ENCODE measurements at places on chromosomes 5 and 9.

DNA sequence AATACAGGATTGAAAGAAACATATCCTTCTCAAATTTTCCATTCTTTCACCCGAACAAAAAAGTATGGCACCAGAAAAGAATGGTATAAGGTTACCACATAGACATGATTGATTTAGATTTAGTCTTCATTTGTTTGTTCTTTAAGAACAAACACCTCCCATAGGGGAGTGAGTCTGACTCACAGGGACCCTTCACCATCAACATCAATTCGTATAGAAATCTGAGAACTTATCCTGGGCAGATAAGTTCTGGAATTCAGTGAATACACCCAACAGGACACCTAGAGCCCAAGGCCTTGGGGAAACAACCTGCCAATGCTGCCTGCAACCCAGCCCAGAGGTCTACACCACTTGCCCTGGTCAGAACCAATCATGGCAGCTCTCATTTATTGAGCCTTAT, 46.2 kb downstream of the LHFPL2 start:
- DNase-seq = no peak

DNA sequence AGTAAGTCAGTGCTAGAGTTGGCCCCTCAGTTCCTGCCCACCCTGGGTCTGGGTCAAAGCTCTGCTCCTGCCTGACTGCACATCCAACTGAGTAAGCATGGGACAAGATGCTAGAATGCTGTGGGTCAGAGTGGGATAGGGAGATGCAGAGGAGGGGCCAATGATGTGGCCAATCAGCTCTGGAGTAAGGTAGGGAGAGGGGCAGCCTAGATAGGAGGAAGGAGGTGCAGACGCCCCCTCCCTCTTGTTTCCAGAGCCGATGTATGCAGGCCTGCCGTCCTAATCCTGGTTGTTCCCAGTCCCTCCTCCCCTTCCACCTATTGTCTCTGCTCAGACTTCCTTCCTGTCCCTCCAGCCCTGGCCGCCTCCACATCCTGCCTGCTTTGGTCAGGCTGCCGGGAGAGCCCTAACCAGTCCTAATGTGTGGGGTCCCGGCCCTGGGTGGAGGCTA, 1.3 kb downstream of the ARAP3 start:
- no peak for DNase-seq

GRCh38 chr9:1156794-1157550, 106.8 kb downstream of the DMRT2 start:
- no peak for DNase-seq

- no peak for DNase-seq
These were observed 4.5 kb upstream of the PCA3 start for GRCh38 chr9:76759732-76760131.

DNA sequence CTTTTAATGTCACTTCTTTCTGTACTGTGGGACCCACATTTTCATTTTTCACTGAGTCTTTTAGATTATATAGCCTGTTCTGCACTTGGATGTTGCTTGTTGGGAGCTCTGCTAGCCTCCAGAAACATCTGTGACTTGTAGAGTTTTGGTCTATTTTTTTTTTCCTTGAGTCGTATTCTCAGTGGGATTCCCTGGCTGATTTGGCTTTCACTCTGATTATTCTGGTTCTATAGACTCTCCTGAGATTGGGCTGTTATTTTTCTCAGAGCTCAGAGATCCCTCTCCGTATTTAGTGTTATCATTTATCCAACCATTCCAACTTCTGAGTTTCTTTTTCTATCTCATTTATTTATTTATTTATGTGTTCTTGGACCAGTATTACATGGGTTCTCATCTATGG, 339.3 kb downstream of the FAM170A start:
- no peak for DNase-seq

DNA sequence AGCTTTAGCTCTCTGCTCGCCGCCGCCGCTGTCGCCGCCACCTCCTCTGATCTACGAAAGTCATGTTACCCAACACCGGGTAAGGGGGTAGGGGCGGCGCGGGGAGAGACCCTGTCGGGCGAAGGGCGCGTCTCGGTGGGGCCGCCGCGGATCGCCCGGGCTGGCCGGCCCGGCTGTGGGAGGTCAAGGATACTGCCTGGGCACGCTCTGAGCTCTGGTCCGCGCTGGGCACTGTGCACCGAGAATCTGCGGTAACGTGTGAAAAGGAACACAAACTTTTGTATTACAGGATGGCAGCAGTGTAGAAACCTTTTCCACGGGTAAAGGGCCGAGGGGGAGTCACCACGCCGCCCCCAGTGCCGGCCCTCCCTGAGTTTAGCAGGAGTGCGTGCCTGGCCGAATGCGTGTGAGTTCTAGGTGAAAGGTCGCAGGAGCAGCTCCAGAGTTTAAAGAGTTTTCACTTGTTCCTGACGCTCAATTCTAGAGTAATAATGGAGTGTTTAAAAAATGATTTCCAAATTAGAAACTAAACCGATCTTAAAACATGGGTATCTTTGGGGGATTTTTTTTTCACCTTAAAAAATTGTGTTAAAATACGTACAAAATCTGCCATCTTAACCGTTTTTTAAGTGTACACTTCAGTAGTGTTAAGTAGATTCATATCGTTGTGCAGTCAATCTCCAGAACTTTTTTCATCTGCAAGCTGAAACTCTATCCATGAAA, at the start of gene HSDL2:
TSS of gene HSDL2 (plus strand) at position 7 of the 723 bp plus-strand sequence. CDS start at position 63, 56 bp downstream.
- DNase-seq = no peak

GRCh38 chr5:56282951-56283350, 49.8 kb upstream of the ANKRD55 start:
- DNase-seq = no peak

- DNase-seq = no peak
These were observed 60.5 kb upstream of the SHISAL2B start for GRCh38 chr5:64629841-64630240.

DNA sequence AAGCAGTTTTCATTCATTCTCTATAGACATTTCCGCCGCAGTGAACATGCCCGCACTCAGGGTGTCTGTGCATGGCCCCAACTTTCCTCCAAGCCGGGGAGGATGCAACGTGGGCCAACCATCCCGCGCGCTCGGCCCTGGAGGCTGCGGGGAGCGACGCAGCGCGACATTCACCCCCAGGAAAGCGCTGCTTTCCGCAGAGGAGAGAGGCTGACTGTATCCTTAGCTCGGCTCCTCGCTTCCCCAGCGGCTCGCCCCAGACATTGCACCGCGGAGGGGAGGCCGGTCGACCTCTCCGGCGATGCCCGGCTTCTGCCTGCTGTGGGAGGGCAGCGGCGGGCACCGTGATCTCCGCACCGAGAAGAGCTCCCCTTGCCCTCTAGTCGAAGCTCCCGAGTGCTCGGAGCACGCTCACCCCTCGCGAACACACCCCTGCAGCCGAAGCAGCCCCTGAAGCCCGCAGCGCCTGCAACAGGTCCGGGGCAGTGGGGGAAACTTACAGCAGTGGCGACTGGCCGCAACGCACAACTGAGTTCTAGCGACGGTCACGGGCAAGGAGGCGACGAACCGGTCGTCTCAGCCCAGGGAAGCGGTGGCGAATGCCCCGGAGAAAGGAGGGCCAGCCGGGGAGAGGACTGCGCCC, 600 bp downstream of the ENC1 start:
- DNase-seq = no peak

GRCh38 chr9:130122456-130122855, 49.7 kb upstream of the NCS1 start:
- no peak for DNase-seq

DNA sequence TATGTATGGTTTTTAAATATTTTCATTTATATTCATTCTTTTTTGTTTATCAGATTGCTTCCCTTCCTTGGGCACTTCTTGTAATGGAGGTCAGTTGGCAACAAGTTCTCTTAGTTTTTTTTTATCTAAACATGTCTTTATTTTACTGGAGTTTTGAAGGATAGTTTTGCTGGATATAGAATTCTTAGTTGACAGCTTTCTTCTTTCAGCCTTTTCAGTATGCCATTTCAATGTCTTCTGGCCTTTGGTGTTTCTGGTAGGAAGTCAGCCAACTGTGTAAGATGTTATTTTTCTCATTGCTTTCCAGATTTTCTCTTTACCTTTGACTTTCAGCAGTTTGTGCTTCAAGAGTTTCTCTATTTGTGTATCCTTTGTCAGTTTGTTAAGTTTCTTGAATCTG, 14.2 kb downstream of the SLC12A2 start:
- DNase-seq = no peak

GRCh38 chr5:74903165-74903787, 37.1 kb upstream of the FAM169A start:
- DNase-seq = no peak

- no peak for DNase-seq
These were observed 140.9 kb upstream of the DMRT1 start for GRCh38 chr9:700365-701282.

- no peak for DNase-seq
These were observed 175.3 kb downstream of the HMHB1 start for GRCh38 chr5:143987264-143987663.

- no peak for DNase-seq
These were observed 80.4 kb downstream of the KDM4C start for GRCh38 chr9:6838158-6838557.

- DNase-seq = no peak
These were observed 71.5 kb upstream of the RPS23 start for GRCh38 chr5:82349652-82350051.

DNA sequence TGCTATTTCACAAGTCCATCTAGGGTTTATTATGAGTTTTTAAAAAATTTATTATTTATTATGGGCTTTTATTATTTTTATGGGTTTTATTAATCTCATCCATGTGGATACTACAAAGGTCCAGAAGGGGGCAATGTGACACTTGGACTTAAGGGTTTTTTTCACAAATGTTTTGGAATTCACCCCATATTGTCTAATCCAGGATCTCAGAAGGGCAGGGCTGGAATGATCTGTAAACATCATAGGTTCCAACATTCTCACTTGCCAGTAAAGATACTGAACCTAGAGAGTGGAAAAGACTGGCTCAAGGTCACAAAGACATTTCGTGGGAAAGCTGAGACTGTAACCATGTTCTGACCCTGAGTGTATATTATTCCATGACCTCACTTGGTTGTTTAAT, 35.6 kb downstream of the NIM1K start:
- DNase-seq = no peak

DNA sequence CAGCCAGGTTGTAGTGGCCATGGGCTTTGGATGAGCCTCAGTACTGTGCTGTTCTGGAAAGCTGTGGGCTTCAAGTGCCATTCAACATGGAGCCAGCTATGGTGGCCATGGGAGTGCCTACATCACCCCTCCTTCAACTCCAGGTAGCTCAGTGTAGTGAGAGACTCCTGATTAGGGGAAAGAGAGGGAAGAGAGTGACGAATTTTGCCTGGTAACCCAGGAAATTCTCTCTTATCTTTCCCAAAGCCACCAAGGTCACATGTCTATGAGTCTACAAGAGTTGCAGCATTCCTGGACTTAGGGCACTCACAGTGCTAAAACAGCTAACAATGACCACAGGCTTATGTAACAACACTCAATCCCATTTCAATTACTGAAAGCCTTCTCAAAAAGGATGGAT, 81.7 kb upstream of the SPTLC1 start:
- DNase-seq = no peak

DNA sequence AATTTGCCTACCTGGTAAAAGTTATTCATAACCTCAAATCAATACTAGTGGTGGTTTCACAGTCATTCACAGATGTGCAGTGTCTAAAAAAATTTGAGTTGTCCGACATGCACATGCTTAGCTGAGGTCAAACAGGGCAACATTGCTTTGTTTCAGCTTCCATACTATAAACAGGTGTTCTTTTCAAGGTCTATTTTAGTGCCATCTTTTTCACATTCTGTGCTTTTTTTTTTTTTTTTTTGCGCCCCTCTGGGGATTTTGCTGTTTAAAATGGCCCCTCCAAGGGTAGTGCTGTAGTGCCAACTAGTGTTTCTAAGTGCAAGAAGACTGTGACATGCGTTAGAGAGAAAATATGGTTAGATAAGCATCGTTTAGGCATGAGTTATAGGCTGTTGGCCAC, 14.5 kb downstream of the PHAX start:
- no peak for DNase-seq

DNA sequence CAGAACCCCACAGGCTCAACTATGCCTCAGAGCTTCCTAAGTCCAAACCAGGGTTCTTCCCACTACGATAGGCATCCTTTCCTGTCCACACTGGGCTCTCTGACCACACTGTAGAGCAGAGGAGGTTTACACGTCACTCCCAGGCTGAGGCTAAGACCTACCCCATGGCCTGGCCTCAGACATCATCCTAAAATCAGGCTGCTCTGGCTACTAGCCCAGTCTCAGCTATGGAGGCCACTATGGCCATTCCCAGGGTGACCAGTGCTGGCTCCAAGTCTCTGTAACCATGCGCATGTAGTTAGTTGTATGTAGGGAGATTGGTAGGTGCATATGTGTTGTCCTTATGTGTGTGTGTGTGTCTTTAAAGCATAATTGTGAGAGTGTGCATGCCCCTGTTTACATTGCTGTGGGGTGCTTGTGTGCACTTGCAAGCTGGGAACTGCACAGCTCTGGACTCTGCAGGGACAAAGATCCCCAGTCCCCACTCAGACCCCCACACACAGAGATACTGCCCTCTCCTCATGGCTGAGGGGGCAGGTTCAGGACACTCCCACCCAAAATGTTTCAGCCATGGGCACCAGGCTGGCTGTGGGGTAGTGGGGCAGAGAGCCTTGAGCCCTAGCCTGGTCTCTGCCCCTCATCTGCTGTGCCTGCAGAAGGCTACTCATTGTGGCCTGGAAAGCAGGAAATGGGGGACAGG, 12.3 kb downstream of the PDLIM4 start:
- no peak for DNase-seq

DNA sequence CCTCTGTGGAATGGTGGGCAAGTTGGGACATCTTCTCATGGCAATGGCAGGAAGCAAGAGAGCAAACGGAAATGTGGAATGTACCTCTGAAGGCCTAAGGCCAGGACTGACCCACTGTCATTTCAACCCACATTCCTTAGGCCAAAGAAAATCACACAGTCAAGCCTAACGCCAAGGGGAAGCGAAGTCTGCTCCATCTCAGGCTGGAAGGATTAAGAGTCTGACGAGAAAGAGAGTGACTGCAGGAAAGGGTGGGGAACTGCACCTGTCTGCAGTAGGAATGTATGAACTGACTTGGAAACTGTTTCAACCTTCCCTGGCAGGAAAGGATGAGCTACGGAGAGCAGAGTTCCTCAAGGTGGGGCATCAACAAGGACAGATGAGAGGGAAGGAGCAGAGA, 90.2 kb upstream of the TAS2R1 start:
- DNase-seq = no peak

GRCh38 chr5:17275289-17276158, 58.1 kb downstream of the BASP1 start:
- no peak for DNase-seq

- DNase-seq = no peak
These were observed 34.3 kb downstream of the ROR2 start for GRCh38 chr9:91915524-91916263.

GRCh38 chr9:82164159-82164558, 175.6 kb downstream of the SPATA31D1 start:
- DNase-seq = no peak

DNA sequence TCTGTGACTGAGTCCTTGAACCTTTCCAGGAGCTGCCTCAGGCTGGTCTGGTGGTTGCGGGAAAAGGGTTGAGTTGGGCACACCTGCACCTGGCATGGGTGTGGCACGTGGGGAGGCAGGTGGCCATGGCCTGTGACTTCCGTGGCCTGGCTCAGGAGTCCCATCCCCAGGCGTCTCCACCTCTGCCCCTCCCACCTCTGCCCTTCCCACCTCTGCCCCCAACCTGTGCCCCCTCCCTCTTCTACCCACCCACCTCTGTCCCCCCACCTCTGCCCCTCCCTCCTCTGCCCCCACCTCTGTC, 1.9 kb upstream of the QRFP start:
- DNase-seq = no peak

GRCh38 chr9:95268681-95269080, 48.8 kb downstream of the FANCC start:
- no peak for DNase-seq

GRCh38 chr5:66701244-66701643, 105.1 kb downstream of the MAST4 start:
- no peak for DNase-seq

Measured in fibroblast of skin of left biceps (primary cell).